Cerebellar nuclear complex (tissue), 1 donor: ENCODE measurements at places on chromosomes 3 and 15.

GRCh38 chr3:196237203-196237602 lies 20.9 kb downstream of the SLC51A start:
- no peak for DNase-seq

- DNase-seq, result no peak
These were observed 112.1 kb downstream of the IQSEC1 start for GRCh38 chr3:12961007-12961696.

DNA sequence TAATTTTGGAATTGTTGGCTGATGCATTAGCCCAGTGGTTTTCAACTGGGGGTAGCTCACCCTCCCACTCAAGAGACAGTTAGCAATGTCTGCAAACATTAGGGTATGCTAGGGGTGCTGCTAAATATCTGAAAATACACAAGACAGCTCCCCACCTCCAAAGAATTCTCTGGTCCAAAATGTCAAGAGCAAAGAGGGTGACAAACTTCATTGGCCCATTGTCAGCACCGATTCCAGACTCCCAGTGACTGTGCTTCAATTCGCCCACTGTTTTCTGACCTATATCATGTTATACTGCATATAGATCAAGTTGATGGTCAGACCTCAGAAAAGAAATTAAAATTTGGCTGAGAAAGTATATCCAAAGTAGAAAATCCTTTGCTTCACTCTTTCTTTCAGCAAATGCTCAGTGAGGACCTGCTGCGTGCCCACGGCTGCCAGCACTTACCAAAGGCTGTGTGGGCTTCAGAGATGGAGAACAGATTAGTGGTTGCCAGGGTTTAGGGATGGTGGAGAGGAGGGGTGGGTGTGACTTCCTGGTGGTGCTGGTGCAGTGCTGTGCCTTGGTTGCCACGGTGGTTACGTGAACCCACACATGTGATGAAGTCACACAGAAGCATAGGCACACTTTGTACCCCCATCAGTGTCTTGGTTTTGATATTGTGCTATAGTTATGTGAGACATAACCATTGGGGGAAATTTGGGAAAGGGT lies 204.0 kb downstream of the PLCL2 start:
- no peak for DNase-seq

- no peak for DNase-seq
These were observed 129.7 kb downstream of the NTRK3 start for GRCh38 chr15:88126695-88127431.

DNA sequence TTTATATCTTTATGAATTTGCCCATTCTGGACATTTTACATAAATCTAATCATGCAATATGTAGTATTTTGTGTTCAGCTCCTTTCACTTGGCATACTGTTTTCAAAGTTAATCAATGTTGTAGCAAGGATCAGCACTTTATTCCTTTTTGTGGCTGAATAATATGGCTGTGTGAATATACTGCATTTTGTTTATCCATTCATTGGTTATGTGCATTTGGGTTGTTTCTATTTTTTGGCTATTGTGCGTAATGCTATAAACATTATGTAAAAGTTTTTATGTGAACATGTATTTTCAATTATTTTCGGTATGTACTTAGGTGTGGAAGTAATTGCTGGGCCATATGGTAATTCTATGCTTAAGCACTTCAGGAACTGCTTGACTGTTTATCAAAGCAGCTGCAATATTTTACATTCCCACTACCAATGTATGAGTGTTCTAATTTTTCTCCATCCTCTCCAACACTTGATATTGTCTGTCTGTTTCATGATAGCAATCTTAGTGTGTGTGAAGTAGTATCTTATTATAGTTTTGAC lies 101.3 kb upstream of the P2RY1 start:
- DNase-seq, result no peak

DNA sequence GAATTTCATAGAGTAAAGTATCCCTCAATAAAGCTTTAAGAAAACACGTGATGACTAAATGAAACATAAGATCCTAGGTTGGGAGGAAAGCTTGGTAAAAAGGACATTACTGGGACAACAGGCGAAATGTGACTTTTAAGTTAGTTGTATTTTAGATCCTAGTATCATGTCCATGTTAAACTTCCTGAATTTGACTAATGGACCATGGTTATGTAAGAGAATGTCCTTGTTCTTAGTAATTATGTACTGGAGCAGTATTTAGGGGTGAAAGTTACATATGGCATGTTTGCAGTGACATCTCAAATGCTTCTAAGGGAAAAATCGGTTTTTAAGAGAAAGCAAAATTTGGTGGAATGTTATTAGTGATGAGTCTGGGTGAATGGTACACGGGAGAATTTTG lies 69.6 kb downstream of the IQSEC1 start:
- no peak for DNase-seq

- DNase-seq, result no peak
These were observed 1.2 kb downstream of the ROBO2 start for GRCh38 chr3:77040926-77041722.

GRCh38 chr15:29988701-29989100 lies 94.1 kb upstream of the GOLGA8J start:
- DNase-seq, result no peak

DNA sequence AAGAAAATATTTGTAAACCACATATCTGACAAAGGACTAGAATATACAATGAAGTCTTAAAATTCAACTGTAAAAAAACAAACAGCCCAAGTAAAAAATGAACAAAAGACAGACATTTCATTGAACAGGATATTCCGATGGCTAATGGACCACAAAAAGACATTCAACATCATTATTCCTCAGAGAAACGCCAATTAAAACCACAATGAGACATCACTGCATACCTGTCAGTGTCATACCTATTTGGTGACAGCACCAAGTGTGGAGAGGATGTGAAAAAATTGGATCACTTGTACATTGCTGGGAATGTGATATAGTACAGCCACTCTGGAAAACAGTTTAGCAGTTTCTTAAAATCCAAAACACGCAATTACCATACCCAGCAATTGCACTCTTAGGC lies 29.9 kb upstream of the TJP1 start:
- DNase-seq, result no peak

- DNase-seq, result no peak
These were observed 397.7 kb upstream of the EPHA6 start for GRCh38 chr3:96416549-96417255.

DNA sequence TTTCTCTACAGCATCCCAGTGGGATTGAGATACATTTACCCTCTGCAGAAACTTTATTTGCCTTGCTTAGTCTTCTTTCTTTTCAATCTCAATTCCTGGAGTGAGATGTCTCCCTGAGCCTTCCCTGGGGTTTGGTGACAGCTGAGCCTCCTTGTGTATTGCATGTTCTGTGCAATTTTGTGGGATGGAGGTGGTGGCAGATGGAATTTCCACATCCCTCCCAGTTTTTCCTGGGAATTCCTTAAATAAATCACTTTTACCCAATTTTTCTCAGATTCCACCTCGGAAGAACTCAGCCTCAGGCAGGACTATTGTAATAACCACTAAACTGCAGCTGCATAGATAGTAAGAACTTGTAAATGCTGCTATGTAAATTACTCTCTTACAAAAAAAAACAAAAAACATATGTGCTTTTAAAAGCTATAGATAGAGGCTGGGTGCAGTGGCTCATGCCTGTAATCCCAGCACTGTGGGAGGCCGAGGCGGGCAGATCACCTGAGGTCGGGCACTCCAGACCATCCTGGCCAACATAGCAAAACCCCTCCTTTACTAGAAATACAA lies 88.5 kb upstream of the ABHD17C start:
- no peak for DNase-seq

DNA sequence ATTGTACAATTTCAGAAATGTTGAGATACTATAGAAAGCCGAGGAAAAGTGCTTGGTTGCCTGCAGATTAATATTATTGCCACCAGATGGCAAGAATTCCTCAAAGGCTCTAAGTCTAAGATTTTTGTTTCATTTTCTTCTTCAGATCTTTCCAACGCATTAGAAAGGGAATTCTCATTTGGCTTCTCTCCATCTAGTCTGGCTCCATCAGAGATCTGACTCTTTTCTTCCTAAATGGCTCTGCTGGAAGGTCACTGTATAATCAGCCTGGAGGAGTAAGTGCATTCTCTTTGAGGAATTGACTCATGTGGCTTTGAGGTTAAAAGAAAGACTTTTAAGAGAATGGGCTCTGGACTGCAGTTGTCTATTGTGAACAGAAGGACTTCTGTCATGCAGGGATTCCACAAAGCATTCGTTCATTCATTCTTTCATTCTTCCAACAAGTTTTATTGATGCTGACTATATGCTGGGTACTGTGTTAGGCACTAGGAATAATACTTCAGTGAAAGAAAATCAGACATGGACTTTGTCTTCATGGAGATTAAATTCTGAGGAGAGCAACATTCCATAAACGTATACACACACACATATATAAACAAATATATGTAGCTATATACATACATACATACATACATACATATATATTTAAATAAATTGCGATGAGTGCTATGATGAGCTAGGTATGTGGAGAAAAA lies 55.3 kb downstream of the SLC28A2 start:
- no peak for DNase-seq

DNA sequence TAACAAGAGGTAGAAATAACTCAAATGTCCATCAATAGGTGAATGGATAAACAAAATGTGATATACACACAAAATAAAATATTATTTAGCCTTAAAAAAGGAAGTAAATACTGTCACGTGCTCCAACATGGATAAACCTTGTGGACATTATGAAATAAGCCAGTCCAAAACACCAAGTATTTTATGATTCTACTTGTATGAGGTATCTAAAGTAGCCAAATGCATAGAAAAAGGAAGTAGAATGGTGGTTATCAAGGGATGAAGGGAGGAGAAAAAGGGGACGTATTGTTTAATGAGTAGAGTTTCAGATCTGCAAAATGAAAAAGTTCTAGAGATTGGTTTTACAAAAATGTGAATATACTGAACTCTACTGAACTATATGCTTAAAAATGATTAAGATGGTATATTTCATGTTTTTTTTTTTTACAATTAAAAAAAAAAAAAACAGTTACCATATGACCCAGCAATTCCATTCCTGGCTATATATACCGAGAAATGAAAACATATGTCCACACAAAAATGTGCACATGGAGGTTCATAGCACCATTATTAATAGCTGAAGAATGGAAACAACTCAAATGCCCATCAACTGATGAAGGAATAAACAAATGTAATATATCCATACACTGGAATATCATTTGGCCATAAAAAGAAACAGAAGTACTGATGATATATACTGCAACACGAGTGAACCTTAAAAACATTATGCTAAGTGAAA lies 29.1 kb upstream of the MAP6D1 start:
- DNase-seq, result no peak

- DNase-seq, result no peak
These were observed 243.6 kb upstream of the SLITRK3 start for GRCh38 chr3:165439765-165440164.

DNA sequence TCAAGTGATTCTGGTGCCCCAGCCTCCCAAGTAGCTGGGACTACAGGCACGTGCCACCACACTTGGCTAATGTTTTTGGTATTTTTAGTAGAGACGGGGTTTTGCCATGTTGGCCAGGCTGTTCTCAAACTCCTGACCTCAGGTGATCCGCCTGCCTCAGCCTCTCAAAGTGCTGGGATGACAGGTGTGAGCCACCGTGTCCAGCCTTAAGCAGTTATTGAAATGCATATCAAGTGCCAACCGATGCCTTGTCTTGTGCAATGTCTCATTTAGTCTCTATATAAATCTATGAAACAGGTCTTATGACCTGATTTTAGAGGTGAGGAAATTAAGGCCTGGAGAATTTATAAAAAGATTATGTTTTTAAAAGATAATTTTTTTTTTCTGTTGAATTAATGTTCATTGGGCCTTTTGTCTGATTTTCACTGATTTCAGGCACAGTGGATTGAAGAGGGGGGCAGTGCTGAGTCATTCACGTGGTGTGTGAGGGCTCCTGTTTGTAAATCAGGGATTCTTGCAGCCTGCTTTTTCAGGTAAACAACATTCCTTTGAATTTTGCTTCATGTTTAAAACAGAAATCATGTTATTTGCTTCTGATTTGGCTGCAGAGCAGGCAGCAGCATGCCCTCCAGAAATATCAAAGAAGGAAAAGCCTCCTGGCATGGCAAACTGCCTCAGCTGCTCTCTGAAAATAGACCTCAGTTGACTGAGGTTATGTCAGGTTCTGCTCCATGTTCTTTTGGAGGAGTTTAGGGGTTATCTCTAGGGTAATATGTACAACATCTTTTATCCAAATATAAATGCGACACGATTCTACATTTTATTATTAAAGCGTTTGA lies 407.0 kb upstream of the RGMA start:
- DNase-seq, result no peak

DNA sequence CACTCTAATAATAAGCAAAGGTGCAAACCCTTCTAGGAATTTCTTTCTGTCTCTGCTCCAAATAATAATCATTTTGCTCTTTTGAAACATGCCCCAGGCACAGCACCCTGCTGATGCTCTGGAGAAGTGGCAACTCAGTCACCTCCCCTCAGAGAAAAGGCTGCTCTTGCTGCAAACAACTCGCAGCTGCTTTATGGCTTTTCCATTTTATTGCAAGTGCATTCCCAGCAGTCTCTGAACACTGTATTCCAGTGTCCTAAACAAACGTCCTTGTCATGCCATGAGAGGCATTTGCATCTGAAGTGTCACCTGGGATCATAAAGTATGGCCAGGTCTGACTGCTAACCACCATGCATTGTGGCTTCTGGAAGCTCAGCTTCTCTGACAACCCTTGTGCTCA lies 358.1 kb upstream of the TRIM42 start:
- DNase-seq, result no peak

GRCh38 chr3:190746531-190746930 lies 116.0 kb downstream of the GMNC start:
- DNase-seq, result no peak

GRCh38 chr15:64690008-64690407 lies 85.4 kb downstream of the RBPMS2 start:
- DNase-seq, result no peak

DNA sequence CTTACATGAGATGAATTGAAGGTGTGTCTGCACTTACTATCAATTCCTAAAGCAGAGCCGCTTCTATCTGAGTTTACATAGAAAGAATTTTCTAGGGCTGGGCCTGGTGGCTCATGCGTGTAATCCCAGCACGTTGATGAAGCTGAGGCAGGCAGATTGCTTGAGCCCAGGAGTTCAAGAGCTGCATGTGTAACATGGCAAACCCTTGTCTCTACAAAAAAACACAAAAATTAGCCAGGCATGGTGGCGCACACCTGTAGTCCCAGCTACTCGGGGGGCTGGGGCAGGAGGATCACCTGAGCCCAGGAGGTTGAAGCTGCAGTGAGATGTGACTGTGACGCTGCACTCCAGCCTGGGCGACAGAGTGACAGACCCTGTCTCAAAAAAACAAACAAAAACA lies 18.1 kb upstream of the ATP13A3 start:
- no peak for DNase-seq
